ENCODE measurements at places on chromosomes 2 and 18.

GRCh38 chr2:218003981-218004419 is 1.2 kb upstream of the TNS1 start:
- peak; percentile 39 for DNase-seq

DNA sequence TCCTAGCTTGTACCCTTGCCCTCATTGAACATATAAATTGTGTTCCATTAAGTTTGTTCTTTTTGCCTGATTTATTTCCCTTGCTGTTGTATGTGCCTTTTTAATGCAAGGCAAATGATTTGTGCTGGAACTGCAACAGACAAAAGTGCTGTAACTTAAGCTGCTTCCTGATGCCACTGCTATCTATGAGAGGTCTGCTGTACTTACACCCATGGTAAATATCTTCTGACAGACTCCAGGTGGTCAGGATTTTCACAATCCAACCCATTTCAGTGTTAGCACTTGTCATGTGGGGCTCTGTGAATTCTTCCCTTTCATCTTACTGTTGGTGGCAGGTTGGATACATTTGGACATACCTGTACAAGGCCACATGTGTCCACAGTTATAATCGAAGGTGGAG is 63.5 kb downstream of the ARHGAP15 start:
- DNase-seq = no peak

DNA sequence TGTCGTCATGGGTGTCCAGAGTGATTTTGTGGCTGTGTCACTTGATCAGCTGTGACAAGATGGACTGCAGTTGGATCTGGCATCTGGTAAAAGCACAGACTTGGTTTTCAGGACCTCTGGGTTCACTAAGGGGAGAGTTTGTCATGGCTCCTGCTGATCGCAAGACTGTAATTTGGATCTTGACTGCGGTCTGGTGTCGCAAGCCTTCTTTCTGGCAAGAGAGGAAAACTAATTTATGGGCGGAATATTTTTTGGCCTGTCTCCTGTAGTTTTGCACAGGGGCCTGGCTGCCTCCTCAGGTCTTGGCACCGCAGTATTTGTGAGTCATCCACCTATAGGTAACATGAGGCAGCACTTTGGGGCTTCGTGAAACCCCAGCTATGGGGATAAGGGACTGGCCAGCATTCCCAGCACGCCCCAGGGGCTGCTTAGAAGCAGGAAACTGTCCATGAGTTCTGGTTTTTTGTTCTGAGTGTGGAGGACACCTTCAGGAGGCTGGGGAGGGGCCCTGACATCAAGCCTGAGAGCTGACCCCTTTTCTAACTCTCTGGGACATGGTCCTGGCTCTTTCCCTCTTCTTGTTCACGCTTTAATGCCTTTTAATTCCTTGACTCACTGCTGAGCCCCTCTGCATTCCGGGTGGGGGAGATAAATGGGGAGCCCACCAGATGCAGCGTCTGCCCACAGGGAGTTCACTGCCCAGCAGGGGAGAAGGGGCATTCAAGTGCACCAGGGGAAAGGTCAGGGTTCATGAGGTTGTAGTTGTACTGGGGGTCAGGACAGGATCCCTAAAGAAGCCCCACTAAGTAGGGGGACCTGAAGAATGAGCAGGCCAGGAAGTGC is 12.2 kb downstream of the SH3BP4 start:
- DNase-seq = no peak

GRCh38 chr2:25497918-25498407 is 156.2 kb upstream of the DNMT3A start:
- DNase-seq = no peak

DNA sequence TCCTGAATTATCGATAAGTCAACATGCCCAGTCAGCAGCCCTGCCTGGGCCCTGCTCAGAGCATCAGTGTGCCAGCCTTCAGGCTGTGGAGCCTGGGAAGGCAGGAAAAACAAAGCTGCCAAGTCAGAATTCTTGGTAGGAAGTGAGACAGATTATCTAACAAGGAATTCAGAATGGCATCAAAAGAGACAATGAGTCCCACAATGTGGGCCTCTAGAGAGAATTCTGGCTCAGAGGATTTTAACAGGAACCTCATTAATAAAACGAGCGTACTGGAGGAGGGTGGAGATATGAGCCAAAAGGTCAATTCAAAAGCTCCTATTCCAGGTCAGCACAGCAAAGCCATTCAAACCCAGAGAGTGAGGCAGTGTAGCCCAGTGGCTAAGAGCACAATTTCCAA is 327.6 kb upstream of the MMADHC start:
- DNase-seq = no peak

DNA sequence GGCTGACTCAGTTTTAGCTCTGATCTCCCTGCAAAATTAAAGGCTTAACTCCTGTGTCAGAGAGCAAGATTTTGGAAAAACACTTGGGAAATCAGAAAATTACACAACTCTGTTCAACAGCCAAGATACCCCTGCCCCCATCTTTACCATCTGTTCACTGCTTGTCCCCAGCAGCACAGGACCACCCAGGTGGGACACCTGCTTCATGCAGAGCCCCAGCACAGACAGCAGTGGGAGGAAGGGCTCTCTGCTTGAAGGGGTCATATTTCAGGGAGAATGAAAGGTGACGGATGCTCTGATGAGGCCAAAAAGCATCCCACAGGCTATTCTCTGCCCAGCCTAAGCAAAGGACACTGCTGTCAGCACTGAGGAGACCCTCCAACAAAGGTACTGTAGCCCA is 584.6 kb upstream of the KLHL29 start:
- no peak for DNase-seq

DNA sequence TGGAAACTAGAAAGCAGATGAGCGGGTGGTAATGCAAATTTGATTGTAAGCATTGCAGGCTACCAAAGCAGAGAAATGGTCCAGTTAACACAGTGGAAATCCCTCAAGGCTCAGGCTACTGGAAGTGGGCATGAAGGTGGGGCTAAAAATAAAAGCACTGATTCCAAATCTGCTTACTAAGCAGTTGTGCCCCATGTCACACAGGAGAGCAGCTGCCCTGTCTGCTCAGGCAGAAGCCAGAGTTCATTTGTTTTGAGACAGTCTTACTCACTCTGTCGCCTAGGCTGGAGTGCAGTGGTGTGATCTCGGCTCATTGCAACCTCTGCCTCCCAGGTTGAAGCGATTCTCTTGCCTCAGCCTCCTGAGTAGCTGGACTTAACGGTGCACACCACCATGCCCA is 42.5 kb upstream of the TSPYL6 start:
- DNase-seq = no peak

GRCh38 chr18:62525608-62526007 is 2.8 kb downstream of the ZCCHC2 start:
- no peak for DNase-seq

DNA sequence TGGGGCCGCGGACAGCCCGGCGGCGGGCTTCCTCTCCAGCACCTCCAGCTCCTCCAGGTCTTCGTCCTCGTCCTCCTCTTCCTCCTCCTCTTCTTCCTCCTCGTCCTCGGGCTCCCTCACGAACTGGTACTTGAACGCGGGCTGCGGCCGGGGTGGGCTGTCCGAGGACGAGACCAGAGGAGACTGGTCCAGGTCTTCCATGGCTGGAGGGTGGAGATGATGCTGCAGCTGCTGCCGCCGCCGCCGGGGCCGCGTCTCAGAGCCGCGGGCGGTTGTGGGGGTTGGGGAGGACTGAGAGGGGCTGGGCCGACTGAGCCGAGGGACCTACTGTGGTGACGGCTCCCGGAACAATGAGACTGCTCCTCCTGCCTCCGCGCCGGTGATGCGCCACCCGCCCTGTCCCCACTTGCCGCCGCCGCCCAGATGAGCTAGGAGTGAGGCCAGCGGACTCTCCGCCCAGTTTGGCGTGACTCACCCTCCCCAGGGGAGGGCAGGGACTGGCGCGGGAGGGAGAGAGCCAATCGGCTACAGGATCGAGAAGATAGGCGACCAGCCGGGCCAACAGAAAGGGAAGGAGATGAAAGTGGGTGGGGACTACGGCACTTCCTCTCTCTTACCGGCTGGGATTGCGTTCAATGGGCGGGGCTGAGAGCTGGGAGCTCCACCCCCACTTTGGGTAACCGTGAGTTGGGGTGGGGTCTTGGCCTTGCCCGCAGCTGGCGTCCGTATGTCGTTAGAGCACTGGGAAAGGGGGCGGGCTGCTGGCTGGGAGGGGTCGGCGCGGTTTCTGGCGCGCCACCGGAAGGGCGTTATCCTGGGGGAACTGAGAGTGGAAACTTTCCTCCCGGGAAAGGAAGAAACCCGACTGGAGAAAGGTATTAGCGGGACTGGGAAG is at the start of gene RTN4:
TSS of gene RTN4 (minus strand) at position 352 of the 895 bp plus-strand sequence. CDS start at position 201, 151 bp downstream.
- peak; percentile 100 for DNase-seq

DNA sequence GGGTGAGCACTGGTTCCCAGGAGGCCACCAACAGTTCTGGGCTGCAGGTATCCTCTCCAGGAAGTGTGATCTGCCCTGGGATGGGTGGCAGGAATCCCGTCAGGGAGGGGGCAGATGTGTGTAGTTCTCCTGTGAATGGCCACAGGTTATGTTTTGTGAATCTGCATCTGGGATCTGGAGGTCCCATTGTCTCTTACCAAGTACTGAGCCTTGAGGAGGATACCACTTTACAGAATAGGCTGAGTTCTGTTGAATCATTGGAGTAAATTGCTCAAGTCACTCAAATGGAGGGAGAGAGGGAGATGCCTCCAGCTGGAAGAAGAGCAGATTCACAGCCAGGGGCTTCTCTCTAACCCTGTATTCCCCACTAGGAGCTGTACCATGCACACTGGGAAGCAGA is 168.2 kb downstream of the ANKRD30B start:
- DNase-seq = no peak

GRCh38 chr2:29517413-29517812 is 402.2 kb downstream of the CLIP4 start:
- DNase-seq = no peak

DNA sequence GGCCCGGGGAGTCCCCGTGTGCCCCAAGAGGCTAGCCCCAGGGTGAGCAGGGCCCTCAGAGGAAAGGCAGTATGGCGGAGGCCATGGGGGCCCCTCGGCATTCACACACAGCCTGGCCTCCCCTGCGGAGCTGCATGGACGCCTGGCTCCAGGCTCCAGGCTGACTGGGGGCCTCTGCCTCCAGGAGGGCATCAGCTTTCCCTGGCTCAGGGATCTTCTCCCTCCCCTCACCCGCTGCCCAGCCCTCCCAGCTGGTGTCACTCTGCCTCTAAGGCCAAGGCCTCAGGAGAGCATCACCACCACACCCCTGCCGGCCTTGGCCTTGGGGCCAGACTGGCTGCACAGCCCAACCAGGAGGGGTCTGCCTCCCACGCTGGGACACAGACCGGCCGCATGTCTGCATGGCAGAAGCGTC is 16.9 kb upstream of the FAHD2A start:
- DNase-seq = no peak

DNA sequence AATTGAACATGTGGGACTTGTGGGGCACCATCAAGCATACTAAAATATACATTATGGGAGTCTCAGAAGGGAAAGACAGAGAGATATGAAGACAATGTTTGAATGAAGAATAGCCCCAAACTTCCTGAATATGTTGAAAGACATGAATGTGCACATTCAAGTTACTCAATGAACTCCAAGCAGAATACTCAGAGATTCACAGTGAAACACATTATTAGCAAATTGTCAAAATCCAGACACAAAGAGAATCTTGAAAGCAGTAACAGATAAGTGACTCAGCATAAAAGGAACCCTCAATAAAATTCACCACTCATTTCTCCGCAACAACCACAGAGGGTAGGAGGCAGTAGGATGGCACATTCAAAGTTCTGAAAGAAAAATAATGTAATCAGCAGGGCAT is 8.8 kb downstream of the C2orf92 start:
- peak; percentile 39 for DNase-seq

GRCh38 chr2:191177751-191178736 is 27.2 kb upstream of the STAT4 start:
- no peak for DNase-seq

DNA sequence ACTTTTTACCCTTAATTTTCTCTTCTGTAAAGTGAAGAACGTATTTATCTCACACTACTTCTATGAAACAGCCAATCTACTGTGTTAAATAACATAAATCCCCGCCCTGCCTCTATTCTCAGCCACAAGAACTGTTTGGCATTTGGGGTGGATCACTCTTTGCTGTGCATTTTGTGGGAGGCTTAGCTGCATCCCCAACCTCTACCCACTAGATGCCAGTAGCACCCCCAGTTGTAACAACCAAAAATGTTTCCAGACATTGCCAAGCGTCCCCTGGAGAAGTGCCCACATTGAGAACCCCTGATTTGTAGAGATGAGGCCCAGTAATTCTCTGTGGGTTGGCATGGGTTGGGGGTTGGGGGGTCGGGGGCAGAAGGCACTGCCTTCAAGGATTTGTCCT is 94.7 kb upstream of the BOD1L2 start:
- peak; percentile 12 for DNase-seq

DNA sequence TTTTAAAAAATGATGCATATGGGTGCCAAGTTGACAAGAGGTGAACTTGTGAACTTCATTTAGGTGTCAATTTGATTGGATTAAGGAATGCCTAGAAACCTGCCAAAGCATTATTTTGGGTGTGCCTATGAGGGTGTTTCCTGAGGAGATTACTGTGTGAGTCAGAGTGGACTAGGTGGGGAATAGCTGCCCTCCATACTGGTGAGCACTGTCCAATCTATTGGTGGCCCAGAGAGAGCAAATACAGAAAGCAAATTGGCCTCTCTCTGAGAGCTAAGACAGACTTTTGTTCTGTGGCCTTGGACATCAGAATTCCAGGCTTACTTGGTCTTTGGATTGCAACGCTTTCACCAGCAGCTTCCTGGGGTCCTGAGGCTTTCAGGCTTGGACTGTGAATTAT is 388.0 kb downstream of the SUCLG1 start:
- DNase-seq = no peak

All from NB4 (cell line).